ENCODE measurements at places on chromosomes 12 and 14.

DNA sequence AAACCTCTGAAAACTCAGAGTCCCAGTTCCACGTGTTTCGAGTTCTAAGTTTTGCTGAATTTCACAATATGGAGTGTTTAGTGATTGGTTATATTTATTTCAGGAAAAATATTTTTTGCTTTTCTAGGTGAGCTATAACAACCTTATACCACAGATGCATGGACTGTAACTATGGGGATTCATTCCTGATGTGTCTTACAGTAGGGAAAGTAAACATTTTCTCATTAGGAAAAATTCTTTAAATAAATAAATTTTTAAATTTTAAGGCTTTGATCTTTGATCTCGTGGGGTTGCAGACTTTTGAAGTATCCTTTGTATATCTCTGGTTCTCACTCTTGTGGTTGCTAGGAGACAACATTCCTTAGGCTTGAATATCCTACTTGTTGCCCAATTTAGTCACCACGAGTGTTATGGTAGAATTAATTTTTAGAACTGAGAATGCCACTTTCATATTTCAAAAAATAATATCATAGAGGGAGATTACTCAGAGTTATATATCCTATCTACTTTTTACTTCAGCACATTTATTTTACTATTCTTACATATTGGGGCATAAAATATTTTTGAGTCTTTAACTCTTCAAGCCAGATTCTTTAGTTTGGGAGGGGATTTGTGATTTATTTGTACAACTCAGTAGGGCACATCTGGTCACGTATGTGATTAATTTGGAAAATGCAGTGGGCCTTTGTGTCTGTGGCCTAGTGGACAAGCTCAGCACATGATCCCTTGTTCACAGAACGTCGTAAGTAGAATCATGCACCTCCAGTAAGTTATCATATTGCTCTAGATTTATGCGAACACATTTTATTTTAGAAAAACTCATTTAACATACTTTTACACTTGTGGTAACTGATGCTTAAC lies 224.0 kb downstream of the TTC6 start:
- no peak for DNase-seq

GRCh38 chr14:89303456-89304435 lies 113.3 kb downstream of the FOXN3 start:
- DNase-seq = peak; percentile 20

DNA sequence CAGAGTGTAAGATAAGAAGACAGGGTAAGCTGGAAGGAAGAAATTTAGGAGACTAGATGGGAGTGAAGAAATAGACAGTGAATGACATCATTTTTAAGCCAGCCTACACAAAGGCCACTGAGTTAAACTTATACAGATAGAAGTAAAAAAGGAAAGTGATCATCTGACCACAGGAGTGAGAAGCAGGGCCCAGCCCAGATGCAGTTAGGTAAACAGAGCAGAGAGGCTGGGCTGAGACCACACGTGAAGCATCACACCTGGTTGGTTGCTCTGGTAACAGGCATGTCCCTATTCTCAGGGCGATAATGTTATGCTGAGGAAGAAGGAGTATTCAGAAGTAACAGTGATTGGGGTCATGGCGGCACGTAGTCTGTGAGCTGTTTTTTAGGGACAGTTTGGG lies 1079.4 kb downstream of the AACS start:
- no peak for DNase-seq

DNA sequence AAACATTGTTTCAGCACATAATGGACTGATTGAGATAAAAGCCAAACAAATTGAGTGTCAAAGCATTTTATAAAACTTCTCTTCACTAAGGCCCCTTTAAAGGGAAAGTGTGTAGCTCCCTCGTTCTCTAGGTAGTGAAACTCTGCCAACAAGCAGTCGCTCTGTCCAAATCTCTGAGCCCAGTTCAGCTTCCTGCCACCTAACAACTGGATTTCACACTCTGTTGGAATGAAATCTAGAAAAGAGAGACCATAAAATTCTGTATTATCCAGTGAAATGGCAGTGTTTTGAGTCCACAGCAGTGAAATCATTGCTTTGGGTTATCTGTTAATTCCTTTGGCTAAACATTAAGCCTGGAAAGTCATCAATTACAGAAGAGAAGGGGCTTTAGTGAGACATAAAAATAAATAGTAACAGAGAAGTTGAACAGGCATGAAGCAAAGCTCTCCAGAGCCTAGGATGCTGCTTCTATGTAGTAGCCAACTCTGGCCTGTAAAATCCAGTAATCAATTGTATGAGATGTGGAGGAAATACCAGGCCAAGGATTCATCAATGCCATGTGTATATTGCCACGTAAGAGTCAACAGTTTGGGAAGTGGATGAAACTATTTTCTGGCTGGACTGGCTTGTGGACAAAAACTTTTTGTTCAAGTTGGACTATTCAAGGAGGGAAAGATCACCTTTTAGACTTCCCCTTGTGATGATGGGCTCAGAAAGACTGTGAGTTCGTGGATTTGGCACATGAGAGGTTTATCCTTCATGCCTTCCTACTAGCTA lies 122.5 kb downstream of the WIF1 start:
- DNase-seq = no peak

DNA sequence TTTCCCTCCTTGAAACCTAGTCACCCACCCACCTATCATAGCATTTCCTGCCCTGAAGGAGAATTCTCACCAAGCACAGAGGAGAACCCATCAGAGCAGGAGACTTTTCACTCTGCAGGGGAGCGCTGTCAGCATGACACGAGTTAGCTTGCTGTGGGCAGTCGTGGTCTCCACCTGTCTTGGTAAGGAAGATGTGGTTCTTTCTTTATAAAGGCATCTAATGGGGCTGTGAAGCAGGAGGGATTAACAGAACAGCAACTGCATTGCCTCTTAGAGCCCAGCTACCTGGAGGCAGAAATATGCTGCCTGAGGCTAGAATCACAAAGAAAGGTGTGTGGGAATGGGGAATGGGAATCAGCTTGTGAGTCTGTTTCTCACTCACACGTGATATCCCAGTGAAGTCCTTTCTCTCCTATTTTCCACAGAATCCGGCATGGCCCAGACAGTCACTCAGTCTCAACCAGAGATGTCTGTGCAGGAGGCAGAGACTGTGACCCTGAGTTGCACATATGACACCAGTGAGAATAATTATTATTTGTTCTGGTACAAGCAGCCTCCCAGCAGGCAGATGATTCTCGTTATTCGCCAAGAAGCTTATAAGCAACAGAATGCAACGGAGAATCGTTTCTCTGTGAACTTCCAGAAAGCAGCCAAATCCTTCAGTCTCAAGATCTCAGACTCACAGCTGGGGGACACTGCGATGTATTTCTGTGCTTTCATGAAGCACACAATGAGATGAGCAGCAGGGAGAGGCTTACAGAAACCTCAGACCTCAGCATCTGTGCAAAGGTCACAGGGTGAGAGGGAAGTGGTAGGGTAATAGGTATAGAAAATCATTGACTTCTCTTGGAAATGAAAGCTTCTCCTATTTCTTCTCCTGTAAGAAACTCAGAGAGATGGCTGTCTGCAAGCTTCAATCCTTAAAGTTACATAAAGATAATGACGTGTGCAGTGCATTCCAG lies 316.9 kb downstream of the DAD1 start:
- DNase-seq = no peak

DNA sequence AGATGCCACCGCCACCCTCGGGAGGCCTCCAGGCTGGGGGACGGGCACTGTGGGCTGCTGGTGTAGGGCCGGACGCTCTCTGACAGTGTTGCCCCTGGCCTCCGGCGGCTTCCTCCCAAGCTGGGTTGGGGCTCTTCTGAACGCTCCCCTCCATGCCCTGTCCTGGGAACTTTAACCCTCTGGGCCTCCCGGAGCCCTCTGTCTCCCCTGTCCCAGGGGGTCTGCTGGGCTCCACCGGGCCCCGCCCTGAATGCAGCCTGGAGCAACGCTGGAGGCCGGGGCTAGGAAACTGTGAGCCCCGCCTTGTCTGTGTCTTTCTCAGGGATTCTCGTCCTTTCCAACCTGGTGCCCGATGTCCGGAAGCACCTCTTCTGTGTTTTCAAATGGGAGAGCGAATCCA lies 45.7 kb upstream of the FBRSL1 start:
- no peak for DNase-seq

- DNase-seq = peak; percentile 68
Observed at GRCh38 chr14:64636208-64636979, 67.8 kb upstream of the PLEKHG3 start.

- DNase-seq = peak; percentile 29
Observed at GRCh38 chr12:13183620-13184019, 12.9 kb upstream of the EMP1 start.

- no peak for DNase-seq
Observed at GRCh38 chr14:101633276-101633675, 72.0 kb downstream of the DIO3 start.

DNA sequence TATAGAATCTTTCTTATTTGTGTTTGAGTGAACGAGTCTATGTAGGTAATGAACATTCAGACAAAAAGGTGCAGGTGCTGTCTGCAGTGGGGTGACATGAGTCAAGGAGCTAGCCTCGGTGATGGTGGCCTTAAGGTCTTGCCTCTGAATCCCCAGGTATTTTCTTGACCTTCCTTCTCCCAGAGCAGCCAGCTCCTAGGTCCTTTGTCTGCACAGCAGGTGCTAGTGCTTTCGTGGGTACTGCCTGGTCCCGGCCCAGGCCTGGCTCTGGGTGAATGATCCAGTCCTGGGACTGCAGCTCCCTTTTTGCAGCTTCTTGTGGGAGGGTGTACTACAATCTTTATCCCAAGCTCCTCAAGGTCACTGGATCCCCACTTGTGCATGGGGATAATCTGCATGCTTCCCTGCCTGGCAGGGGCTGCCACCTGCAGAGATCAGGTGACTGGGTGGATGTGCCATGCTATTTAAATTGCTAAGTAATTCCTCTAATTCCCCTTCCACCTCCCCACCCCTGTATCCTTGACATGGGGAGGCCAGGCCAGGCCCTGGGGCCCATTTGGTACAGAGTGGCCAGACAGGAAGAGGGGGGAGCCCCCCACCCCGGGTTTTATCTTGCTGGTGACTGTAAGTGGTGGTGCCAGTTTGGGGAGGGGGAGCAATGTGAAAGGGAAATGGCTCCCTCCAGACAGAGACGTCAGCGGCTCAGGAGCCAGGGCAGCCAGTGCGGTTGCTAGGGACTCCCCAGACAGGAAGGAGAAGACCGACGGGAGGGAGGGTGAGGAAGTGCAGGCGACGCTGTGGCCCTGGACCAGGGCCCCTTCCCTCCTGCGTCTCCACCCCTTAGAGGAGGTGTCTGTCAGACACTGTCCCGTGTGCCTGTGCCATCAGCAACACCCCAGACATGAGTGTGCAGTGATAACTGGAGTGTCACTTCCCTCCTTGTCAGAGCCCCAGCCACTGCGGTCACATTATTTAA lies 6.7 kb downstream of the VASH1 start:
- DNase-seq = peak; percentile 89

- DNase-seq = no peak
Observed at GRCh38 chr12:62135553-62136200, 124.5 kb upstream of the USP15 start.

GRCh38 chr12:76622915-76623314 lies 63.3 kb upstream of the OSBPL8 start:
- DNase-seq = no peak

GRCh38 chr12:38904537-38905479 lies 583 bp downstream of the CPNE8 start:
- peak; percentile 57 for DNase-seq

DNA sequence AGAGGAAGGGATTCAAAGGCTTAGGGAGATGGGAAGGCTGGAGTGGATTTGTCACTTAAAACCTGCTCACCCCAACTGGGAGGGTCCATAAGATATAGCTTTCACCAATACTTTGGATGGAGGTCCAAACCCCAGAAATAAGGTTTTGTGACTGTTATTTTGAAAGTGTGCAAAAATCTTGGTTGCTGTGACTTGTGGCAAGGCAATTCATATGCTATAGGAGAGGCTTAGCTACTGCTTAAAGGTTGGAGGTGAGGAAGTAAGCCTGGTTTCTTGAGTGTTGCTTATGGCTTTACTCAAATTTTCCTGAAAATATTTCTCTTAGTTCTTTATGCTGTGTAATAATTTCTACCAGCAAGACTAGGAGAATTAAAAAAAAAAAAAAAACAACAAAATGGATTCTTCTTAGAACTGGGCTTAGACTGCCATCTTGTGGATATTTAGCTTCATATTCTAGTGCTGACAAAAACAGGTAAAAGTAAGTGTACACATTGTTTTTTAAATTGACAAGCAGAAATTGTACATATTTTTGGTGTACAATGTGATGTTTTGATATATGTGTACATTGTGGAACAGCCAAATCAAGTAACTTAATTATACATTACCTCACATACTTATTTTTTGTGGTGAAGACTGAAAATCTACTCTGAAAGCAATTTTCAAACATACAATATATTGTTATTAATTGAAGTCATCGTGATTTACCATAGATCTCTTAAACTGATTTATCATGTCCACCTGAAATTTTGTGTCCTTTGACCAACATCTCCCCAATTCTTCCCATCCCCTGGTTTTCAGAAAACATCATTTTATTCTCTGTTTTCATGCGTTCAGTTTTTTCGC lies 23.0 kb downstream of the PDE6H start:
- peak; percentile 63 for DNase-seq

- no peak for DNase-seq
Observed at GRCh38 chr12:11697670-11698387, 48.4 kb downstream of the ETV6 start.

GRCh38 chr12:100820314-100820713 lies 25.7 kb downstream of the ANO4 start:
- DNase-seq = no peak

- no peak for DNase-seq
Observed at GRCh38 chr12:68331500-68331868, 678 bp downstream of the MDM1 start.

DNA sequence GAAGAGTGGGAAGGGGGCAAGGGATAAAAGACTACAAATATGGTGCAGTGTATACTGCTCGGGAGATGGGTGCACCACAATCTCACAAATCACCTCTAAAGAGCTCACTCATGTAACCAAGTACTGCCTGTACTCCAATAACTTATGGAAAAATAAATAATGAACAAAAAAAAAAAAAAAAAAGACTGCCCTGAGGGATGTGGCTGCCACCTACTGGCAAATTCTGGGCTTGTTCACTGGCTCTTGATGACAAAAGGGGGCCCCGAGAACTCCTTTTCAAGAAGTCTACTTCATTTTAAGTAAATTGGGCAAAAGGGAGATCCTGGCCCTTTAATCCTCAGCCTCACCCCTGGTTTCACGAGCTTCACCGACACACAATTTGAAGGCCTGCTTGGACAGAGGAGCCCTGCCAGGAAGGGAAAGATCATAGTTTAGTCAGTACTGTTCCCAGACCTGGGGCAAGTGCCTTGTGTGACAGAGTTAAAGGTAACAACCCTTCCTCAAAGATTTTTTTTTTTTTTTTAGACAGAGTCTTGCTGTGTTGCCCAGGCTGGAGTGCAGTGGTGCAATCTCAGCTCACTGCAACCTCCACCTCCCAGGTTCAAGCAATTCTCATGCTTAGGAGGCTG lies 26.1 kb upstream of the STAC3 start:
- no peak for DNase-seq

DNA sequence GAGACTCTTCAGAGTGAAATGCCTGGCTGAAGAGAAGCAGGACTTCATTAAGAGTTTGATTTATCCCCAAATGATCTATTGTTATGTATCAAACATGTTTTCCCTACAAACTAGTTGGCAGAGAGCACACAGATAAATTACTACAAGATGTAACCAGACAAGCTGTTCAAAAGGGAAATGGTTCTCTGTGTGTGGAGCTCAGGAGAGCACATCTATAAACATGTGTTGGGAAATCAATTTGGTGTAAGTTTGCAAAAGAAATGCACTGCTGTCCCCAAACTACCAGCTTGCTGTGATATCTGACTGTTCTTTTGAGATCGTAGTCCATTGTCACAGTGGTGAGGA lies 159.2 kb downstream of the PAH start:
- no peak for DNase-seq

GRCh38 chr12:102959391-102959790 lies 1.9 kb downstream of the ASCL1 start:
- DNase-seq = no peak

Data from CD4-positive, alpha-beta T cell treated with Interleukin-4 for 4 hours (primary cell).